HEK293T (cell line): ENCODE measurements at places on chromosomes 5 and 9.

DNA sequence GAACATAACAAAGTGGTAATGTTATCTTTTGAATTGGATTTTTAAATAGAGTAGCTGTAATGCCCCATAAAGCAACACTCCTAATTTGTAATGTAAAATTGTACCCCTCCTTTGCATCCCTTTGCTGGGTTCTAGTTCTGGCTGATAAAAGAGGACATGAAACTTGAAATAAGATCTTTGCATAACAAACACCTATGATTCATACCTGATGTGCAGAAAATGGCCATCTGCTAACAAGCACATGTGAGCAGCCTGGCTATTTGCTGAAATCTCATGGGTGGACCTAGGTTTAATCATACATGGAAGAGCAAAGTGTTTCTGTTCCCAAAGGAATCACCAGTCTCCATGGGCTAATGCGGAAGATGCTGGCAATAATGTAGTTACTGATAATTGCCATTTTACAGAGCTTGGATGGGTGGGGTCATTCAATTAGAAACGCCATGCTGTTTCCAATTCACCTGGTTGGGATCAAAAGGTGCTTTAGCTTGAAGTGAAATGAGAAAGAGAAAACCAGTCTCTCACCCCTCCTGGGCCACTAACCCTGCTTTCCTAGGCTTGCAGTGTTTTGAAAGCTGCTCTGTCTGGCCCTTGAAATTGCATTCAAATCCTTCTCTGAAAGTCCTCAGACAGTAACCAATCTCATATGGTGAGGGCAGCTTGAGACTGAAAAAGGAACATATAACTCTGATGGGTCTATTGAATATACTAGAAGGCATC lies 585.1 kb downstream of the TLE4 start:
- no peak for DNase-seq

DNA sequence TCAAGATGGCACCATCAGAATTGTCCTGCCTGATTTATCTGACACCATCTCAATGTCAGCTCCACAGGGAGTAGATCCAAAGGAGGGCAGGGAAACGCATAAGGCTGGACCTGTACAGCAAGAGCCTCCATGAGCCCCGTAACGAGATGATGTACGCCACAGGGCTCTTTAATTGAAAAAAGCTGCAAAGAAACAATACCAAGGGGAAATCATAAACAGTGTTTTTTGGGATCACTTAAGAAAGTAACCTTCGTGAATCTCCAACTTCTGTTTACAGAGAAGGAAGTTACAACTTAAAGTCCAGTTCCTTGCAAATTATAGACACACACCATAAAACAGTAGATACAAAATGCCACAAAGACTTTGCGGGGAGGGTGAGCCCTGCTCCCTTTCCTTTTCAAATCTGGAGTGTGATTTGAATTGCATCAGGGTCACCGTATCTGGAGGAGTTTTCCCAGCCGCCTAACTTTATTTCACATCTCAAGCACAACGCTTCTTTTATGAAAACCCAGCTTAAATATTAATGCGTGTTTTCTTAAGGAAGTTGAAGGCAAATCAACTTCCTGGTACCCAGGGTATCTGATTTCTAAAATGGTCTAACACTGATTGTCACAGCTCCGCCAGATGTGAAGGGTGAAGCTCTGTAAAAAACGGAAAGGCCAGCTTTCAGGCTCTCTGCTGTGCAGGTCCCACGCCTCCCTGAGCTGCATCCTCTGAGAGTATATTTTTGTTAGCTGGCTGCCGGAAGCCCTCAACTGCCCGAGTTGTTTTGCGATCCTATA lies 88.9 kb downstream of the EBF1 start:
- DNase-seq, result no peak

DNA sequence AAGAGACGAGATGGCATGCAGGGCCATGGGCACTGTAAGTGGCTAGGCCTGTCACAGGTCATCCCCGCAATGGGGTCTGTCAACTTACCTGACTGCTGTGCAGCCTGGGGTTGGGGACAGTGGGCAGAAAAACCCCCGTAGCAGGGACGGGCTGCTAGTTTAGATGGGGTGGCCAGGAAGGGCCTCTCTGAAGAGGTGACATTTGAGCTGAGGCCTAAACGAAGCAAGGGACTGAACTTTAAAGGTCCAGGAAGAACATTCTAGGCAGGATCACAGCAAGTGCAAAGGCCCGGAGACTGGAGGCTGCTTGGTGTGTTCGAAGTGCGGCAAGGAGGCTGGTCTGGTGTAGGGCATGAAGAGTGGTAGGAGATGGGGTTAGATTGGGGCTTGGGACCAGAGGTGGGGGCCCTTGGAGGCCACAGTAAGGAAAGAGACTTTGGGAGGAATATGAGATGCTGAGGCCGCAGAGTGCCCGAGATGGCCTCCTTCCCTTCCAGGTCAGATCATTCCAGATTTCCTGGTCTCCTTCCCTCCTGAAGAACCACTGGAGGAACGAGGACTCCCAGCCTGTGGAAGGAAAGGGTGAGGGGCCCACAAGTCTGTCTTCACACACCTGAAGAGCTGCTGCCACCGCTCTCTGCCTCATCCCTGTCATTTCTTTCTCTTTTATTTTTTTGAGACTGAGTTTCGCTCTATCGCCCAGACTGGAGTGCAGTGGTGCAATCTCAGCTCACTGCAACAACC lies 37.9 kb upstream of the SH3PXD2B start:
- DNase-seq, result no peak

GRCh38 chr5:119255571-119256356 lies 100.1 kb upstream of the TNFAIP8 start:
- peak; percentile 32 for DNase-seq

DNA sequence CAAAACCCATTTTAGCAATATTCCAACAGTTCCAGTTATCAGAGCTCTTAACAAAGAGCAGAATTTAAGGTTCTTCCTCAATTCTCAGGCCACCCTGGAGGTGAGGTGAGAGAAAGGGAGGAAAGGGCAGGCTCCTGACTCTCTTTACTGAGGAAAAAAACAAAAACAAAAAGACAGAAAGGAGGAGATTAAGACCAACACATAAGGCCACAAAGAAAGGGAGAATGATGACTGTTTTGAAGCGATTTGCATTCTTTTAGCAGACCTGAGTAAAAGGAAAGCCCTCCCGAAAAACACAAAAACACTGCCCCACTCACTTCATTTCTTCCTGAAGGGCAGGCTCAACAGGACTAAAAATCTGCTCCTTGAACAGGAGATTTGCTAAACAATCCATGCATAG lies 300.5 kb downstream of the ARL15 start:
- DNase-seq, result no peak

- DNase-seq, result no peak
Observed at GRCh38 chr9:95023217-95024003, 294.1 kb downstream of the FANCC start.

GRCh38 chr5:150364004-150364403 lies 6.5 kb downstream of the TCOF1 start:
- DNase-seq, result no peak

GRCh38 chr5:10307206-10308148 lies at the start of gene CMBL:
Gene CMBL (minus strand): TSS chr5:10307902. CDS start chr5:10290762, 17,140 bp downstream.
- DNase-seq, result peak; percentile 42

DNA sequence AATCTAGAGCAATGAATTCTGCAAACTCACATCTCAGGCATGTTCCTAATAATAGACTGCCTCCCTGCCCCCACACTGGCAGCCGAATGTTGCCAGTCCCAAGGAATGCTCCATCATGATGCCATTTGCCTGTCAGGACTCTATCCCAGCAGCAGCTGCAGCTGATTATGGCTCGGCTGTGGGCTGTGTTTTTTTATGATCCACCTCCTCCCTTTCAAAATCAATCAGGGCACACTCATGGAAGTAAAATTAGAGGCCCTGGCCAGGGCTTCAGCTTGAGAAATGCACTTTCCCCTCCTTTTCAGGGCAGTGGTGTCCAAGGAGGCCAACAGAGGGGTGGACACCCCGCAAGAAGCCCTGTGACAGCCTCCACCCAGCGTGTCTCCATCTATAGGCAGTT lies 176.7 kb upstream of the S1PR3 start:
- DNase-seq, result no peak

GRCh38 chr9:87500491-87501270 lies 3.0 kb downstream of the DAPK1 start:
- no peak for DNase-seq

DNA sequence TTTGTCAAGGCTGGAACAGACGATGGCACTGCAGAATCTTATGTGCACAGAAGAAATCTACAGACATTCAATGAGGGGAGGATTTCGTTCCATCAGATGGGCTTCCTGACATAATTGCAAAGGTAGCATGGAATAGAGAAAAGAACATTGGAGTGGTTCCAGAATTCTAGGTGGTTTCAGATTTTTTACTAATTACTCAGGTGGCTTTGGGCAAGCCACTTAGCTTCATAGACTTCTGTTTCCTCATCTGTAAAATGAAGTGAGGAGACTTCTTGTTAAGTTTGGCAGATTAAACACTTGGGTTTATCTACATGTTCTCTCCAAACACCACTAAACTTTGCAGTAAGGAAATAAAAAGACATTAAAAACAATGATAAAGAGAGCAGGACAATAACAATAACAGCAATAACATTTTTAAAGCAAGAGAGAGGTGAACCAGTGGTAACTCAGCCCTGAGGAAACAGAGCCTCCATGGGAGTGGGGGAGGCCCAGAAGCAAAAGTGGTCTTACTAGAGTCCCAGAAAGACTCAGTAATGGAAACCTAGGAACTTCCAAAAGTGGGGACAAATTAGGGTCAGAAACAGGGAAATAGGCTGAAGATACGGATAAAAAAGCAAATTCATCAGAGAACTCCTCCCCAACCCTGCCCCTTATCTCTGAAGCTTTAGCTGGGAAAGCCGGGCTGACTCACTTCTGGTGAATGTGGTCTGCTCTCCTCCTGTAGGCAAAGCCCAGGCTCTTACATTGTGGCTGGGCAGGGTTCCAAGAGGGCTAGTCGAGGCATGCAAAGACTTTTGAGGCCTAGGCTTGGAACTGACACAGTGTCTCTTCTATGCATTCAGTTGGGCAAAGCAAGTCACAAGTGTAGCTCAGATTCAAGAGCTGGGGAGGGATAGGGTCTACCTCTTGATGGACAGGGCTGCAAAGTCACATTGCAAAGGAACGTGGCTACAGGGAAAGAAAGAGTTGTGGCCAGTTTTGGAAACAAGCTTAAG lies 11.8 kb upstream of the ACTBL2 start:
- peak; percentile 15 for DNase-seq

- peak; percentile 42 for DNase-seq
Observed at GRCh38 chr5:57338068-57338867, 144.3 kb downstream of the ACTBL2 start.

GRCh38 chr5:119336262-119336661 lies 19.6 kb upstream of the TNFAIP8 start:
- no peak for DNase-seq

- DNase-seq, result no peak
Observed at GRCh38 chr5:169943026-169943425, 37.3 kb downstream of the INSYN2B start.

GRCh38 chr5:33490071-33490665 lies 49.4 kb downstream of the TARS1 start:
- no peak for DNase-seq
